Stimulated activated memory B cell treated with anti-CD40 and anti-IgM and Interleukin-4, amounts not matched to agents 10 μg/mL and 1 μg/mL and 100 μg/mL, for 72 hours (primary cell): ENCODE measurements at places on chromosomes 3 and 15.
A peak's percentile ranks its signal among the peaks of the same experiment; 100 is the strongest.

DNA sequence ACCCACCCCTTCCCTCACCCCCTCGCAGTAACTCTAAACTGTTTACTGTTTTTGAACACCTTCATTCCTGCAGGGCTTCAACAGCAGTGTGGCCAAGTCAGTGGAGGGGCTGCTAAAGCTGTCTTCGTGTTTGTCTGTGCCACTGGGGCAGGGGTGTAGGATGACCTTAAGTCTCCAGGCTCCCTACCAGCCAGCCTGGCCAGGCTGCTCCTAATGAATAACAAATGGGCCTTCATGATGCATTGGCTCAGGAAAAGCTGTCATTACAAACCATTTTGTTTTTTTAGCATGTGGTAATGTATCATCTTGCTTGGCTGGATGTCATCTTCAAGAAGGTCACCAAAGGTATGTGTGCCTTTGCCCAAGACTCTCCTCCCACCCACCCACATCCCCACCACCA lies 372.2 kb upstream of the WNT5A start:
- no peak for ATAC-seq

DNA sequence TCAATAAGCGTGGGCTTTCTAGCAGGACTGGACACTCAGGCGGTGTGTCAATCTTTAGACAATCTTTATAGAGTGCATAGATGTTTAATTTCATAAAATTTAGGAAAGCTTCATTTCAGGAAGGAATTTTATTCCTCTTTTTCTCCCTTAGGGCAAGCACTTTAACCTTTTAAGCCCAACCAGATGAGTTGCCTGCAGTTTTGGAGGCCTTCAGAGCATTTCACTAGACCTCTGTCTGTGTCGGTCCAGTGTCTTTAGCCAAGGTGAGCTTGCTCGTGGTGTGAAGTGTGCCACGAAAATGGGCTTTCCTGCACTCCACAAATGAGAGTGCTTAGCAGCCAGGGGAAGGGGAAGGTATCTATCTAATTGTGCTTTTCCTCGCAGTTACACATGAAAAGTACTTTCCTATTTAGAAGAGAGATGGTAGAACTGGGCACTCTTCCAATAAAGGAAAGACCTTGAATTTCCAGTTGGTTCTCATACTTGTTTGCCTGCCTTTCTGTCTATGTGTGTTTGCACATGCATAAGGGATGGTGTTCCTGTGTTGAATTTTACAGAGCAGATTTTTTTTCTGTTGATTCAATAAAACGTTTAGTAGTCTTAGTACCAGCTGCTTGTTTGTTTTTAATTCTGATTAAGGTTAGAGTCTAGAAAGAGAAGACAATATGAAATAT lies 53.6 kb downstream of the FEZF2 start:
- ATAC-seq, result no peak

DNA sequence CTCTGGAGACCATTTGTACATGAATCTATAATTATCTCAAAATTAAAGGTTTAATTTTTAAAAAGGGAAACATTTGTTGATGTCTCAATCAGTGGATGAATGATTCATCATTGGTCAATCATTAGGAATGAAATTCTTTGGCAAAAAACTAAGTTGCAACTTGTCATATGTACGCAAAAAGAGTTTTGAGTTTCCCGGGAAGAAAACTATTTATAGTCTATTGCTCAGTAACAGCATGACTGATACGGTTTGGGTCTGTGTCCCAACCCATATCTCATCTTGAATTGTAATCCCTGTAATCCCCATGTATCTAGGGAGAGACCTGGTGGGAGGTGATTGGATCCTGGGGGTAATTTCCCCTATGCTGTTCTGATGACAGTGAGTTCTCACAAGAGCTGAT lies 765.8 kb upstream of the ROBO1 start:
- ATAC-seq, result no peak

- ATAC-seq, result no peak
These were observed 55.8 kb upstream of the MYO5C start for GRCh38 chr15:52351206-52351908.

- ATAC-seq, result no peak
These were observed 95.2 kb downstream of the KBTBD8 start for GRCh38 chr3:67093305-67093704.

- ATAC-seq, result peak; percentile 71
These were observed 144.1 kb downstream of the FILIP1L start for GRCh38 chr3:99970198-99970597.

- ATAC-seq, result no peak
These were observed 12.8 kb downstream of the GABRG3 start for GRCh38 chr15:26983822-26984221.

DNA sequence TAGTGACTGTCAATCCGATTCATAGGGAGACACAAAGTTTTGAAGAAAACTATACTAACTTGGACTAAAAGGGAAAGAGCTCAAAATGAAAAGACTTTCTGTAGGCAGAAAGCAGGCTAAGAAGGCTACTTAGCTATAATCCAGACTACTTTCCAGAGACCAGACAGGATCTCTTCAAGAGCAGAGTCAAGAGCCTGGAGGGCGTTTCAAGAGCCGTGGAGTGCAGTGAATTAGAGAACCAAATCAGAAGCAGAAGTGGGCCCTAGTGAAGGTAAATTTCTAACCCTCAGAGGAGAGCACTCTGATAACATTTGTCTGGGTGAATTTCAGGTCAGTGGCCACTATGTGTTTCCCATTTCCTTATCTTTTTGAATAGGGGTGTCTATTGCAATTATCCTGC lies 76.4 kb downstream of the CGGBP1 start:
- ATAC-seq, result no peak

GRCh38 chr15:93943586-93943985 lies 287.8 kb upstream of the MCTP2 start:
- ATAC-seq, result no peak

DNA sequence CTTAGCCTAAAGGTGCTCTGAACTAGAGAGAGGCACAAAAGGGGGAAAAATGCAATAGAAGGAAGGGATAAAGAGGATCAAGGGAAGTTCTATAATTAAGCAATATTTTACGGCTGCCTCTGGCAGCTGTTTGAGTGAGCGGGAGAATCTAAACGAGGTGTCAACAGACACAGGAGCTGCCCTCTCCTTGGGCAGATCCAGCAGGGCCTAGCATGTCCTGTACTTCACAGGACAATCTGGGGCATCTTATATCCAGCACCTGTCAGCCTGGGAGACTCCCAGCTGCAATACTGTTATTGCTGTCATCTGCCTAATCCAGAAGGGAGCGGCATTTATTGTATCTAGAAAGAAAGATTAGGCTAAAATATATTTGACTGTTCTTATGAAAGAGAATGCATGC lies 68.9 kb downstream of the WWTR1 start:
- ATAC-seq, result no peak

DNA sequence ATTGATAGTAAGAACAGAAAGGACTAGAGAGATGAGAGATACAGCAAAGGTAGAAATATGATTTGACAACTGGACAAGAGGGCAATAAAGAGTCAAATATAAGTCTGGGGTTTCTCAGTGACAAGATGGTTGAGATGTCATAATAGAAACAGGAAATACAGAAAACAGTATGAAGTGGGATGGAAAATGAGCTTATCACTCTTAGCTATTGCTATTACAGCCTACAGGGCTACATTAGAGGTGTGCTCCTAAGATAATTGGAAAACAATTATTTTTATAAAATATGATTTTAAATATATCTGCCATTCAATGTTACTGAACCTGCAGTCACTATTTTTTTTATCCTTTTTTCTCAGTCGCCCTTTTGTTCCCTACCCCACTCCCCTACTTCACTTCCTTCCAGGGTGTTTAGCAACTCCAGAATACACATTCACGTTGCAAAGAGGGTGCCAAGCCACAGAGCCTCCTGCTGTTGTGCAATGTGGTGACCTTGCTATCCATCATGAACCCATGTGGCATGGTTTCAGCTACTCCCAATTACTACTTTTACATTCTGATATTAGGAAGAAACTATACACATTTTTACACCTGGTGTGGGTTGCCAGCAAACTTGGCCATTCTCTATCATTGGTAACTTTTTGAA lies 6.0 kb downstream of the NRG4 start:
- ATAC-seq, result no peak

- ATAC-seq, result peak; percentile 55
These were observed 51.5 kb upstream of the GSK3B start for GRCh38 chr3:120145542-120146285.

- no peak for ATAC-seq
These were observed 65.9 kb downstream of the SLCO2A1 start for GRCh38 chr3:133963657-133964396.

DNA sequence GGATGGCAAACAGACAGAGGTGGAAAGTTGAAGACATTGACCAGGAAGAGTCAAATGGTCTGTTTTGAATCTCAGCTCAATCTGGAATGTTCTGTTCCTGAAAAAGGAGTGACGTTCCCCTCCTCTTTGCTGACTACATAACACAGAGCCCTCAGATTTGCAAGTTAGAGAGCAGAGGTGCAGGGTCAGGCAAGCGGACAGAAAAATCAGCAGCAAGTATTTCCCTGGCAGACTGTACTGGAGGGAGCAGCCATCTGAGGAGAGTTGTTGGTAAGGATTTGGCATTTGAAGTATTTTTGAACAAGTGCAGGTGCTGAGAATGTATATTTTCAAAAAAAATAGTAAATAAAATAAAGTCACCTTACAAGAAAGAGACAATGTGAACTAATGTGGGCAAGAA lies 17.6 kb downstream of the ZNF80 start:
- ATAC-seq, result no peak

- ATAC-seq, result no peak
These were observed 61.3 kb upstream of the VGLL4 start for GRCh38 chr3:11705049-11705448.

- no peak for ATAC-seq
These were observed 27.7 kb downstream of the BLM start for GRCh38 chr15:90744759-90745402.

DNA sequence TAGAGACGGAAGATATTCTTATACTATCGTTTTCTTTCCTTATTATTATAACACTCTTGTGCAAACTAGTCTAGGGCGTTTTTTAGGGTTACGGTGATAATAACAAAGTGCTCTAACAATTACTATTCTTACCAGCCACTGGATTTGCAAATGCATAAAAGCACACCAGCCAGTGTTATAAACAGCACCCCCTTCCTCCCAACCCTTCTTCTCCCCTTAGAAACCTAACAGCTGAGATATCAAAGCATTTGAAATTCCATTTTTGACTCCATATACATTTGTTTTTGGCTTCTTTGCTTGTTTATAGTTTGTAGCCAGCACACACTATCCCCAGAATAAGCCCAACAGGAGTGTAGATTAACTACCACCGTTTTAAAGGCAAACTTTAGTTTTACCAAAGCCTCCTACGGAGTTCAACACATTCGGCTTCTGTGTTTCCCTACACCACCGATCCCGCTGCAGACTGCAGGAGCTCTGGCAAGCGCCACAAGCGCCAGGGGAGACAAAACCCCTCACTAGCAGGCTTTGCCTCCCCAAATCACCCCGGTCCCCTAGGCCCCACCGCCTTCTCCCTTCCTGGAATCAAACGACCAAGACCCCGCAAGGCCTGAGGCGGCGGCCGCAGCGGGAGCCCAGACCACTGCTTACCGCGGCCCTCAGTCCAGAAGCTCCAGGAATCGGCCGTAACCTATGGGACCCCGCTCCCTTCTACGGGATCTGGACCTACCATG lies 461 bp downstream of the COPB2 start:
- no peak for ATAC-seq

GRCh38 chr3:147614210-147614609 lies 205.0 kb downstream of the ZIC1 start:
- ATAC-seq, result no peak

DNA sequence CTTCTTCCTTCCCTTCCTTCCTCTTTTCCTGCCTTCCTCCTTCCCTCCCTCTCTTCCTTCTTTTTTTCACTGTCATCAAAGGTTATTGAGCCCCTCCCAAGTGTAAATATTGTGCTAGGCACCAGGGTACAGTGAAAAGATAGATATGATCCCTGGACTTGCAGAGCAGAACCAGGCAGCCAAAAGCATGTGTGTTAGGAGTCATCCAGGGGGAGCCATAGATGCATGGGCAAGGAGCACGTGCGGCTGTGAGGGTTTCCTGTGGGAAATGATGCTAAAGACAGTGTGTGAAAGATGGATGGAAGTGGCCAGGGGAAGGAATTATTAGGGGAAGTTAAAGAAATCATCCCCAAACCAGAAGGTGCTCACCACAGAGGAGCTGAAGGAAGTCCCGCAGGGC lies 65.2 kb downstream of the NR2F2 start:
- ATAC-seq, result no peak

DNA sequence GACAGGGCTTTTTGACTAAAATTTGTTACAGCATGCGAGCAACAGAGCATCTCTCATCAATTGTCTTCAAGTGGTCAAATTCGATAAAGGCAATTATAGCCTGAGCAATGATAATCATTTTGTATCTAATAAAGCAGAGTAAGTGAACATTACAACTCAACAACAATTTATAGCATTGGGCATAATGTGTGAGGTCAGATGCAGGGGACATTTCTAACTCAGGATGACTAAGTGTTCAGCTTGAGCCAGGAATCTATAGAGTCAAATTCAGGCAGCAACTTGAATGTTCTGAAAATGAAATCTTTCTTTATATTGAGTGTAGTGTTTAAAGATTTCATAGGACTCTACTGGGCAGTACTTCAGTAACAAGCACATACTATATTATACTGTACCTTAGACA lies 1226.0 kb downstream of the ZPLD1 start:
- ATAC-seq, result no peak

- ATAC-seq, result peak; percentile 76
These were observed 19.4 kb downstream of the CDV3 start for GRCh38 chr3:133592843-133593242.

DNA sequence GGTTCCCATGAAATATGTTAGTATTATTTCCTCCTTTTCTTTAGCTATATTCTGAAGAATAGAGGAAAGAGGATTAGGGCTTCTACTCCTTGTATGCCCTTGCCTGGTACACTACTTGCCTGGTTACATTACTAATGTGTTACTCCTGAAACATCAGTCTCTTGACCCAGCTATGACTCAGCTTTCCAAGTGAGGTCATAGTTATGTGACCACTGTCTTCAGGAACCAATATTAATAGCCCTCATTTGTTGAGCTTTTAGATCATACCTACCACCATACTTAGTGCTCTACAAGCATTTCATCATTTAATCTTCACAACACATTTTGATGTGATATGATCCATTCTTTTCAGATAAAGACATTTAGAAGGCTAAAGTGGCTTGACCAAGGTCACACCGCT lies 60.3 kb downstream of the CMSS1 start:
- peak; percentile 13 for ATAC-seq

GRCh38 chr3:58474967-58475578 lies 16.8 kb upstream of the KCTD6 start:
- ATAC-seq, result peak; percentile 70

DNA sequence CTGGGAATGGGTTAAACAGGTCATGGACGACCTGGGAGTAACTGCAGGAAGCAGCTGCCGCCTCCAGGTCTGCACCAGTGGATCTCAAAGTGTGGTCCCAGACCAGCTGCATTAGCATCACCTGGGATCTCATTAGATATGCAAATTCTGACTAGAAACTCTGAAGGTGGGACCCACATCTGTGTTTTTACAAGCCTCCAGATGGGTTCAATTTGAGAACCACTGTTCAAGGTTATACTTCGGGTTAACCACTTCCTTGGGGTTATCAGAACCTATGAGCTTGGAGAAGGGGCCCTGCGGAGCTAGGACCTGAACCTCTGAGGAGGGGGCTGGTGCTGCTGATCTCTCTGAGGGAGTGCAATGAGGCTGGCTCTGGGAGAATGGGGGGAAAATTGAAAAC lies 324.8 kb upstream of the CTDSPL start:
- ATAC-seq, result no peak
